ENCODE measurements at places on chromosomes 3 and 15.
A peak's percentile ranks its signal among the peaks of the same experiment; 100 is the strongest.

GRCh38 chr3:9248522-9249271, 749 bp downstream of the SRGAP3 start:
- peak; percentile 1 for DNase-seq

- DNase-seq, result no peak
Measured at GRCh38 chr3:32912046-32912445, 39.4 kb upstream of the CCR4 start.

GRCh38 chr3:77460326-77460725, 420.4 kb downstream of the ROBO2 start:
- DNase-seq, result no peak

DNA sequence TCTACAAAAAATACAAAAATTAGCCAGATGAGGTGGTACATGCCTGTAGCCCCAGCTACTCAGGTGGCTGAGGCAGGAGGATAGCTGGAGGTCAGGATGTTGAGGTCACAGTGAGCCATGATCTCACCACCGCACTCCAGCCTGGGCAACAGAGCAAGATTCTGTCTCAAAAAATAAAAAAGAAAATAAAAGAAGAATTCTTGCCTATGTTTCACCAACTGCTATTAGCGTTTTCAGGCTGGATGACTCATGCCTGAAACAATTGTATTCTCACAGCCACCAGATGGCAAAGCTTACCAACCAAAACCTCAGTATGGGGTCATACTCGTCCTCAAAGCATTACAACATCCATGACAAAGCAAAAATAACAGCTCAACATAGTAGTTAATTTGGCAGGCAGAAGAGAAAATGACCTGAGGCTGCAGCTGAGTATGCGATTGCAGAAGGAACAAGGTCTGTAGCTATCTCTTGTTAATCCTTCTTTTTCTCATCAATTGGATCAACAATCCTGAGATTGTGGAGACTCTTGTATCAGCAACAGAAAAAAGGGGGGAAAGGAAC, 52.2 kb downstream of the TP53BP1 start:
- peak; percentile 99 for DNase-seq

DNA sequence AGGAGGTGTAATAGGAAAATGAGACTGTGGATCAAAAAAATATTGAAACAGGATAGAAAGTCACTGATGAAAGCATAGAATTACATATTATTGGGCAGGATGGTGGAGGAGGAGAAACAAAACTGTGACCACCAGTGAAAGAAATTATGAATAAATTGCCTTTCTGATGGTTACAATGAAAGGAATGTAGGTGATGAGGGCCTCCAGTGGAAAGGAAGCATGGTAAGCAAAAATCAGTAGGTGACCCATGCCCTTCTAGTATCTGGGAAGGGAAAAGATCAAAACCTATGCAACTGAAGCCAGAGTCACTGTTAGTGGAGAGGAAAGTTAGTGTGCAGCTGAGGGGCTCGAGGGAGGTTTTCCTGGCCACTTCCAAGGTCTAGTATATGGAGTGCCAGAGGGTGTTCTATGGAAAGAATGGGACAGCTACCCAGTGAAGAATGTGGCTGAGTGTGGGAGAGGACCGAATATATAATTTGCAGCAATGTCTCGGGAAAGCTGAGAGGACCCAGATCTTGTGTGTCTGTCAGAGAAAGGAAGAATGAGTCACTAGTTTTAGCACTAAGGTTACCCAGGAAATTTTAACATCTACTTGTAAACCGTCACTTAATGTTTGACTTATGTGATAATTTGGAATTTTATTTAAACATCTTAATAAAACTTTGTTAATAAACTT, 146.2 kb downstream of the NFKBIZ start:
- DNase-seq, result peak; percentile 74

- DNase-seq, result peak; percentile 27
Measured at GRCh38 chr15:60869851-60870250, 359.3 kb downstream of the RORA start.

- DNase-seq, result peak; percentile 71
Measured at GRCh38 chr3:20683910-20684309, 497.9 kb upstream of the SGO1 start.

- no peak for DNase-seq
Measured at GRCh38 chr15:75872403-75872990, 29.2 kb downstream of the UBE2Q2 start.

GRCh38 chr15:83110381-83110780, 2.9 kb downstream of the TM6SF1 start:
- DNase-seq, result no peak

DNA sequence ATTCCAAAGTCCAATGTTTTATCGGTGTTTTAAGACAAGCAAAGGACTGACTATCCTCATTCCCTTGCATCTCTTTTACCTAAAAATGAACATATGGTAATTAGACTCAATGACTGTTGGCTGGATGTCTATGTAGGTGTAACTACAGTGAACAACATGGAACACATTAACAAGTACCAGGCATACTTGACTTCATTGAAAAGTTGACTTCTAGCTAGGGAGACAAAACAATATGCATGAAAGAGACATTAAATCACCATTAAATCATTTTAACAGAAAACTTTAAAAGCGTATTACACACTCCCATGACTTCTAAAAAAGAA, 34.3 kb upstream of the ANPEP start:
- DNase-seq, result no peak

DNA sequence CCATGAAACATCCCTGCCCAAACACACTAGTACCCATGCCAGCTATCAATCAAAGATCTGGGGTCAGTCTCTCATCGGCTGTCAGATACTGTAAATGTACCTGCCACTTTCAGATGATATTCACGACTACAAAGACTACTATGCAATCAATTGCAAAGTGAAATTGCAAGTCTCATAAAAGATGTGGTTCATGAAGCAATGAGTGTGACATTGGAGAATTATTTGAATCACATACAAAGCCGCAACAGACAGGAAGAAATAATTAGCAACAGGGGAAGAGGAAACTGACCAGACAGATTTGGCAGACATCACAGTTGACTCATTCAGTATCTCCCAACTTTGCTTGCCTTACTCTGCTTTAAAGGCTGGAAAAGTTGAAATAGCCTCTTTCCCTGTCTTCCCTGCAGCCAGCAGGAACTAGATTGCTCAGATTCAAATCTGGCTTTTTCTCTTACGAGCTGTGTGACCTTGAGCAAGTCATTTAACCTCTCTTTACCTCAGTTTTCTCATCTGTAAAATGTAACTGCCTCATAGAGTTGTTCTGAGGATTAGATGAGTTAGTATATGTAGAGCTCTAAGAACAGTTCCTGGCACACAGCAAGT, 95.7 kb upstream of the C3orf80 start:
- peak; percentile 95 for DNase-seq

- no peak for DNase-seq
Measured at GRCh38 chr15:73227433-73228056, 141.2 kb downstream of the HCN4 start.

- no peak for DNase-seq
Measured at GRCh38 chr3:74200952-74201351, 413.5 kb downstream of the CNTN3 start.

- DNase-seq, result peak; percentile 85
Measured at GRCh38 chr3:177934001-177934891, 602.0 kb upstream of the KCNMB2 start.

DNA sequence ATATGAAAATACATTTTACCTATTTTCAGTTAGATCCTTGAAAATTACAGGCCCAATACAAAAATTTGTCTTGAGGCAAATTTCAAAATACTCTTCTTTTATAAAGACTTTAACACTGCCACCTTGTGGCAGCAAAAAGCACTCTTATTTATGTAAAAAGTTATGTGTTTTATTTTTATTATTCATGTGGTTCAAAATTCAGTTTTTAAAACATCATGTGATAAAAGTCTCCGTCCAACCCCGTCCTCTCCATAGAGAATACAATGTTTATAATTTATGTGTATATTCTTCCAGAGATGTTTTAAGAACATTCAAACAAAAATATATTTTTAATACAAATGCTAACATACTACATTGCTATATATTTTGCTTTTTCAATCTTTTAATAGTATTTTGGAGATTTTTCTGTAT, 36.9 kb upstream of the TRIM59 start:
- DNase-seq, result peak; percentile 69

DNA sequence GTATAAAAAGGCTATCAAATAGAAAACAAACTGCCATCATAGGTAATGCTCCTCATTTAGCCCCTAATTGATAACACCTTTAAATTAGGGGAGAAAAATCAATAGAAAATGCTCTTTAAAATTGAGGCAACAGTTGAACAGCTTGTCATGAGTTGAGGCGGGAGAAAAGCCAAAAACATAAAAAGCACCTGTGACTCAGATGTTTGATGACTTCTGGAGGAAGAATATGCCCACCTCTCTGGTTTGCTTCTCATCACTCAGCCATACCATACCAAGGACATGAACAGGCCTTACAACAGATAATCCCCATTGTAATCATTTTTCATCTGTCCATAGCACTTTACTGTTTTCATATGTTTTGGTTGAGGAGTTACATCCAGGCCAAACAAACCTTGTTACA, 246.0 kb downstream of the MYRIP start:
- no peak for DNase-seq

DNA sequence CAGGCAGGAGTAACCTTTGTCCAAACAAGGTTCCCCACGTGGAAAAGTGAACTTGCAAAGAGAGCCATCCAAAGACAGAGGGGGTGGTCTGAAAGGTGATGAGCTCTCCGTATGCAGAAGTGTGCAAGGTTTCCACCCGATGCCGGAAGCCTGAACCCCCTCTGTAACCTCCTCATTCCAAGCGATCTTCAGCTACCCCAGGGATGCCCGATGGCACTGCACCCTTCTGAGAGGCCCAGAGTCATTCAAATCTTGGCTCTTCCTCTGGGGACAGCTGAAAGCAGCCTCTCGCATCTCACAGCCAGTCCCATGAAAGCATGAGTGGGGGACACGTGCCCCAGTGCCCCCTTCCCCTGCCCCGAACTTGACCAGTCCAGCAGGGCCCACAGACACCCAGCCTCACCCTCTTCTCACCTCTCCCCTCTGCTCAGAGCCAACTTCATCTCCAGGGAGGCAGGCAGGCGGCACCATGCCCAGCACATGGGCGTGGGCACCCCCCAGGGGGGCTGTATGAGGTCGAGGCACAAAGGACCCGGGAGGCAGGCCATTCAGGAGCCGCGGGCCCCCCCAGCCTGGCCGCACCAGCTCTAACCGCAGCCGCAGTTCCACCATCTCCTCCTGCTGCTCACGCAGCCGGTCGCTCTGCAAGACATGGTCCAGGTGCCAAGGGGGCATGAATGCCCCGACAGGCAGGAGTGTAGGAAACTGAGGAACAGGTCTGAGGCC, 8.7 kb downstream of the KIF7 start:
- no peak for DNase-seq

GRCh38 chr3:138827222-138827621, 7.5 kb downstream of the PIK3CB start:
- DNase-seq, result no peak

DNA sequence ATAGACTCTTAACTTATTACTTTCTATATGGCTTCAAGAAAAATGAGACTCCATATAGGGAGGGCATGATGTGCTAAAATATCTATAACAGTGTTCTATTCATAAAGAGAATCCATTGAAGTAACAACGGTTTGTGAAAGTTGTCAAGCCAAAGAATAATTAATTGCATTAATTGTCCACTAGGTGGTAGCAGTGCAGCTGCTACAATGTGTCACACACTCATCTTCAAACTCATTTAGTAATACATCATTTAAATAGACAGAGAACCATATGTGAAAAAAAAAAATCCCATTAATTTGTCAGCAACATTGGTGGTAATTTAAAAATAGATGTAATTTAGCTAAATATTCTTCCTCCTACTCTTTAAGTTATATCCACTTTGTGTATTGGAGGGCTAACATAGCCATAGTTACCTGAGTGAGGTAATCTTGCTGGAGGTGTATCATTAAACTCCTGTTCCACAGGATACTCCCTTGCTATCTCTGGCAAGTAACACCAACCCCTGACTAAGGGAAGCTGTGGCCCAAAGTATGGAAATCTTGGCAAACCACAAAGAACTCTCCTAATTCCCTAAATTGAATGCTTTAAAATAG, 3.7 kb upstream of the CPA3 start:
- peak; percentile 74 for DNase-seq

- DNase-seq, result no peak
Measured at GRCh38 chr15:87572381-87572910, 684.1 kb downstream of the NTRK3 start.

- no peak for DNase-seq
Measured at GRCh38 chr3:195394024-195394423, 48.8 kb downstream of the ACAP2 start.

DNA sequence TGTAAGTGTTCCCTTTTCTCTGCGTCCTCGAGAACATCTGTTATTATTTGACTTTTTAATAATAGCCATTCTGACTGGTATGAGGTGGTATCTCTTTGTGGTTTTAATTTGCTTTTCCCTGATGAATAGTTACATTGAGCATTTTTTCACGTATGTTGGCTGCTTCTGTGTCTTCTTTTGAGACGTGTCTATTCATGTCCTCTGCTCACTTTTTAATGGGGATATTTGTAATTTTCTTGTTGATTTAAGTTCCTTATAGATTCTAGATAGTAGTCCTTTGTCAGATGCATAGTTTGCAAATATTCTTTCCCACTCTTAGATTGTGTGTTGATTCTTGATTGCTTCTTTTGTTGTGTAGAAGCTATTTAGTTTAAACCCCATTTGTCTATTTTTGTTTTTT, 179.2 kb downstream of the DOCK3 start:
- DNase-seq, result no peak

GRCh38 chr3:308597-309321, 112.2 kb downstream of the CHL1 start:
- no peak for DNase-seq

DNA sequence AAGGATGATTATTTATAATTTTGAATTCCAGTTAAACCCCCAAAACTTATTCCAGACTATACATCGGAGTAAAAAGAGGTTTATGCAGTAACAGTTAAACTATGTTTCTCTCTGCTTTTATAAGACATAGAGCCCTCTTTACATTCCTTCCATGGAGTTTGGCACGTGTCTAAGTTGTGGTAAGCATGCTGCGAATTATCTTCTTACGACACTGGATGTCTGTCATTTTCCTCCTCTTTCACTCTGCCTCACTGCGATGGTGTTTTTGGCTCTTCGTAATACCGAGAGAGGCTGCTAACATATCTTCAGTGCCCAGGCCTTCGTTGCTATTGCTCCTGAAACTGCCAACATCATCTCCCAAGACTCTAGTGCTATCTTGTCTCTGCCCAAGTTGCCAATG, 83.9 kb upstream of the TGFBR2 start:
- DNase-seq, result no peak
